NCI-H1436 treated with DMSO at 0.1 percent for 48 hours (cell line): ENCODE measurements at places on chromosomes 5 and 9.

DNA sequence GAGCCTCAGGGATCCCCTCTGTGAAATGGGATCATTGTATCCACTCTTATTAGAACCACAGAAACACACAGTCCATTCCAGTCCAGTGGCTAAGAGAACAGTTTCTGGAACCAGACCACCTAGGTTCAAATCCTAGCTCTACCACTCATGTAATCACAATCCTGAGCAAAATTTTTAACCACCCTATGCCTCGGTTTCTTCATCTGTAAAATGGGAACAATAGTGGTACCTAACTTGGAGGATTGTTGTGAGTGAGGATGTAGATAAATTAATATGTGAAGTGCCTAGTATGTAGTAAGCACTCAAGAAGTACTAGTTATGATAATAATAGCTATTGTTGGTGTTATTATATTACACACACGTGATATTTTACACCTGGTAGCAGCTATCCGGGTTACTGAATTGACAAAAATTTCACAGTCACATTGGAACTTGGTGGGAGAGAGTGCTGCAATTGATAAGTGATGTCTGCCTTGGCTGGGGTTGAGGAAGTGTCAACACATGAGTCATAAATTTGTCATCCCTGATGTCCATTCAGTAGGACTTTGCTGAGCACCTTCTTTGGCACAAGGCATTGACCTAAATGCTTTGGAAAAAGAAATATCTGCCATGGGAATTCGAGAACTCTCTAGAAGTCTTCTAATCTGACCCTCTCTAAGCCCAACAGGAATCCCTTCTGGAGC is 68.4 kb downstream of the COL27A1 start:
- no peak for DNase-seq

DNA sequence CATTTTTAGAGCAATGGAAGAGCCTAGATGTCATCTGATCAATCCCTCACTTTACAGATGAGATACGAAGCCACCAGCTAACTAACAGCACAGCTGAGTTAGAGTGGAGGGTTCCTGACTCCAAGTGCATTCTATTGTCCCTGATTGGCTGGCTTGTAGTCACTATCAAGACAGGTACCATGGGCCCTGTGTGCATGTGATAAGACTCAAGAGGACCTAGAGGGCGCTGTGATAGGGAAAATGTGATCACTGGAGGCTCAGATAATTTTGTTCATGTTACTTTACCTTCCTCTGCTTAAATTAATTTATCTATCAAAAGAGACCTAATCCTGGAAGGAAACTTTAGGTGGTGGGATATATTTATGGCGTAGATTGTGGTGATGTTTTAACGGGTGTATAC is 19.5 kb upstream of the SNAPC3 start:
- DNase-seq = no peak

DNA sequence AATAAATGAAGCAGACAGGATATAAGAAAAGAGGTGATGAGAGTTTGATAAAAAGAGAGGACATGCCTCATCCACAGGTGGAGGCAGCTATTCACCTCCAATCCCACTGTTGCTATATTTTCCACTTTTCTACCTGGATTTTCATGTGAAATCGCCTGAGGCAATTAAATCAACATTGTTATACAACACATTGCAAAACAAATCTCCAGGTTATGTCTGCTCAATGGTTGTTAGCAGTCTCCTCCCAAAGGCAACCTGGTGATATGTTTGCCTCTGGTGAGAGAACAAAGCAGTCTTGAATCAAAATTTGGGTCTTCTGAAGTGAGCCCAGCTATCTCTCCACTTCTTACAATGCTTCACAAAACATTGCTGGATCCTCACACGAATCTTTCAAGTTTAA is 30.0 kb downstream of the NREP start:
- DNase-seq = no peak

DNA sequence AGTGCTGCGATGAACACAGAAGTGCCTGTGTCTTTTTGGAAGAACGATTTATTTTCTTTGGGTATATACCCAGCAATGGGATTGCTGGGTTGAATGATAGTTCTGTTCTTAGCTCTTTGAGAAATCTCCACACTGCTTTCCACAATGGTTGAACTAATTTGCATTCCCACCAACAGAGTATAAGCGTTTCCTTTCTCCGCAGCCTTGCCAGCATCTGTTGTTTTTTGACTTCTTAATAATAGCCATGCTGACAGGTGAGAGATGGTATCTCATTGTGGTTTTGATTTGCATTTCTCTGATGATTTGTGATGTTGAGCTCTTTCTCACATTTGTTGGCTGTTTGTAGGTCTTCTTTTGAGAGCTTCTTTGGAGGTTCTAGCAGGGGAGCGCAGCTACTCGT is 134.6 kb downstream of the TENT4A start:
- DNase-seq = no peak

GRCh38 chr9:703392-703791 is 138.1 kb upstream of the DMRT1 start:
- no peak for DNase-seq

DNA sequence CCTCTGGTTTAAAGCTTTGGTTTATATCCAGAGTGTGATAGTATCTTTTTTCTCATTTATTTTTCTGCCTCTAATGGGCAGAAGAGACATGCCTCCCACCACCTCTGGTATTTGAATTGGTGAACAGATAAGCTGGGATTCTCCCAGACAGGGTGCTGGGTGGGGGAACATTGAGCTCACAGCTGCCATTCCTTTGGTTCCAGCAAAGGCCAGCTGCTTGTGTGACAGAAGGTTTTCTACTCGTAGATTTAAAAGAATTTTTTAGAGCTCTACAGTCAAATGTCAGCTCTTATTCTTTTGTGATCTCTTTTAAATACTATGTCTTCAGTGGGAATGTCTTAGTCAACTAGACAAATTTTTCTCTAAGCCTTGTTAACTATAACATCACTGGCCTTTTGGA is 54.7 kb upstream of the ADAMTS16 start:
- no peak for DNase-seq

GRCh38 chr5:175542232-175542965 is 64.0 kb downstream of the SFXN1 start:
- no peak for DNase-seq

DNA sequence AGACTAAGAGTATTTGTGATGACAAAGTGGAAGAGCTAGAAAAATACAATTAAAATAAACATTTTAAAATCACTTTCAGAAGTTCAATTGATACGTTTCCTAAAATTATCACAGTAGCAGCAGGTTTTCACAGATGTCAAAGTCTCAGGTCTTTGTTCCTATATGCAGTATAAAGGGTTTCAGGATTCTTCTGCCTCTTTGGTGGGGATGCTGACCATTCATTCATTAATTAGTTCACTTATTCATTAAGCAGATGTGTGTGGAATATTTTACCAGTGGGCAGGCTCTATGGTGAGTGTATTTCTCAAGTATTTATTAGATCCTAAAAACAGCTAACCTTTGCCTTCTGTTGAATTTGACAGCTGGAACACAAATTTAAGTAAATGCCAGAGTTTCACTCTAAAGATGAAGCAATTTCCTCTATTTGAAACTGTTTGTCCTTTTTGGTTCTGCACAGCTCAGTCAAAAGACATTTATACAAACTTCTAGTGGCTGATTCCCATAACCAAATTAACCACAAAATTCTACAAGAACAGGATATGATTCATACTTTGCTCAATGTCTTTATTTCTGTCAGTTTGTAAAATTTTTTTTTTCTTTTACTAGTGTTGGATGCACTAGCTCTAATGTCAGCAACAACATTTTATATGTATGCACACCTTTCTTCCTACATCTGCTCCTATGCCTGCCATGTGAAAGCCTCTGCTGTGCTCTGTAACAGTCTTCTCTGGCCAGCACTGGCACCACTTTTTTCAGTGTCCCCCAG is 75.9 kb upstream of the PRR16 start:
- DNase-seq = no peak

- DNase-seq = no peak
These were observed 20.7 kb downstream of the GOLGA2 start for GRCh38 chr9:128254855-128255759.

DNA sequence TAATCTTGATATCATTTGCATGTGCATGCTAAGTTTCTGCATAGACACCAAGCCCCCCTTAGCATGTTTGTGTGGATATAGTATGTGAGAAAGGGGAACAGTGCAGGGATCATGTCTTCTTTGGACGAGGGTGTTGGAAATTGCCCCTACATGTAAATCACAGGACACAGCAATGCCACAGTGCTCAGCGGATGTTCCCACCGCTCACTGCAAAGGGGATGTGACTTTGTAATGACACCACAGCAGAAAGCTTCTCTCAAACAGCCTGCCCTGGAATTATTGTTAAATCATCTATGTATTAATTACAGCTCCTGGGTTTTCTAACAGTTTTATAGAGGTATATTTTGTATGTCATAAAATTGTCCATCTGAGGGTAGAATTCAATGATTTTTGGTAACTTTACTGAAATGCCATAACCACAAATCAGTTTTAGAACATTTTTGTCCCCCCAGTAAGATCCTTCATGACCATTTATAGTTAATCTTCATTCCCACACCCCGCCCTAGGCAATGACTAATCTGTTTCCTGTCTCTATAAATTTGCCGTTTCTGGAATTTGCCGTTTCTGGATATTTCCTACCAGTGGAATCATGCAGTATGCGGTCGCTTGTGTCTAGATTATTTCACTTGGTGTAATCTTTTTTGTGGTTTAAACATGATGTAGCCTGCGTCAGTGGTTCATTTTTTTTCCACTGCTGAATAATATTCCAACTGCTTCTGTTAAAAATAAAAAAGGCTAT is 648.5 kb upstream of the WWC1 start:
- no peak for DNase-seq

DNA sequence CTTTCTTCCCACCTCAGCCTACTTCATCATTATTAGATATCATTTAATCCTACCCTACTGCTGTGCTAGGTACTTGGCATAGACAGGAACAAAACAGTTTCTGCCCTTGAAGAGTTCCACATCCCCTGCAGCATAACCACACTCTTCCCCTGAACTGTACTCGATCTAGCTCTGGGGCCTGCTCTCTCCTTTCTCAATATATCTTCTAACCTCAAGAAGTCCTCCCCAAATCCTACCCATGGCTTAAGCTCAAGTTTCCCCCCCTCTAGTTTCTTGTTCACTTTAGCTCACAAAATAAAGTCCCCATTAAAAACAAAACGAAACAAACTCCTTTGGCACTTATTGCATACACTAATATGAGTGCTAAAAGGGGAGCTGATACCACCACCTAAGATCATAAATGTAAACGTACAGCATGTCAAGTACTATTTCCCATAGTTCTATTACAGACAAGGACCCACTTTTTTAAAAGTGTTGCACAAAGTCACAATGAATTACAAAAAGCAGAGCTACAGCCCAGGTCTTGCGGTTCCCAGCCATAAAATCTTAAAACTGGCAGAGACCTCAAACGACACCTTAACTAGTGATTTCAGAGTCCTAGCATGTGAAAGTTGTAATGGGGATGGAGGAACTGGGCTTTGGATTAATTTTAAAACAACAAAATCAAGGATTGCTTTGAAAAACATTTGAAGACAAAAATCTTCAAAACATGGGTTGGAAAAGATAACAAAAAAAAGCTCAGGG is 80.7 kb downstream of the PTPDC1 start:
- DNase-seq = no peak

DNA sequence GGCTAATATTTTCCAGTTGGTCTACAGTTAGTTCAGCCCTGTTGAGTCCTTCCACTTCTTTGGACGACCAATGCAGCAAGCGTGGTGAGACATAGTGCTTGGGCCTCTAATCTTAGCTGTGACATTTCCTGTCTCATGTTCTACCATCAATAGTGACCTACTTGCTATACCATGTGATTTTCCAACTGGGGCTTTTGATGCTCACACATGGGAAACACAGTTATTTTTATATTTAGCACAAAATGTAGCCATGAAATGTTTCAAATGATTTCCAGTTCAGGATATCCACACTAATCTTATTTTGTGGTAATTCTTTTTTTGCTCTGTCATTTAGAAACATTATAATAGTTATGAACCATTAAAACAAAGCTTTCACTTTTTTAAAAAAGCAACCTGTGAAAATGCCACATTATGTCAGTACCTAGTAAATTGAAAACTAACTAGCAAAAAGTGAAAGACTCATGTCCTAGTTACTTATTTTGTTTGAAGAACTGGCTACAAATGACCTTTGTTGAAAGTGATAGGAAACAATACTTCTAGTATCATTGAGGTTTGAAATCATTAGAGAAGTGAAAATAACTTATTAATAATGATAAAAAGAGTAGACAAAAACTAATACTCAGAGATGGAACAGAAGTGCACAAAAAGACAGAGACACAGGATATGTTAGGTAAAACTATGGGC is 18.3 kb downstream of the MARCHF3 start:
- no peak for DNase-seq

DNA sequence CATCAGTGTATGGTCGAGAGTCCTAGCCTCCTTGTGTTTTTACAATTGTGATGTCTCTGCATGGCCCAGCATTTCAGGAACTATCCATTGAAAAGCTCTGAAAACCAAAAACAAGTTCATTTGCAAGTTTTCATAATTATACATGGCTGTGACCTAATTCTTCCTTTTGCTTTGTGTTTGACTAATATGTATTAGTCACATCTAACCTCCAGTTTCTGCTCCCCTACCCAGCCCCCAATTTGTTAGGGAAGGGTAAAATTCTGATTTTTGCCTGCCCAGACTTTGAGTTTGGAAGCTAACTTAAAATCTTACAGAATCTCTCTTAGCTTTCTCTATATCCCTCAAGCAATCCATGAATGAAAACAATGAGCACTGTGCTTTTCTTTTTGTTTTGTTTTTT is 128.2 kb upstream of the SEMA6A start:
- DNase-seq = no peak

GRCh38 chr5:153572411-153573145 is 82.1 kb downstream of the GRIA1 start:
- no peak for DNase-seq

DNA sequence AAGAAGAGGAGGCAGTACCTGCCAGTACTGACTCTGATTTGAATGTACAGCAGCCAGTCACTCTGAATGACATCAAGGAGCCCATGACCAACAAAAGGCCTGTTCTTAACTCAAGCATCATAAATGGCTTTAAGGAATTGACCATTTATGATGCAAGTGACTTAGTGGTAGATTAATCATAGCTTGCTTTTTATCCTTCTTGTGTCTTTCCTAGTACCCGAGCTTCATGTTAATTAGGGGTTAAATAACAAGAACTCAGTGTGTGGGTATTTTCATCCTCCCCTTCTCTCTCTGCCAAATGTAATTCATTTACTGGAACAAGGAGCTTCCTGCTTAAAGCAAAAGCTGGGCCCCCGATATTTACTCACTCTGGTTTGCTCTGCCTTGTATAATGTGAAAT is 146.5 kb downstream of the UNC13B start:
- DNase-seq = no peak
